DMS79 (cell line): ENCODE measurements at places on chromosomes 11 and 22.

GRCh38 chr11:67082071-67082791 is 25.6 kb downstream of the RHOD start:
- peak; percentile 26 for DNase-seq

DNA sequence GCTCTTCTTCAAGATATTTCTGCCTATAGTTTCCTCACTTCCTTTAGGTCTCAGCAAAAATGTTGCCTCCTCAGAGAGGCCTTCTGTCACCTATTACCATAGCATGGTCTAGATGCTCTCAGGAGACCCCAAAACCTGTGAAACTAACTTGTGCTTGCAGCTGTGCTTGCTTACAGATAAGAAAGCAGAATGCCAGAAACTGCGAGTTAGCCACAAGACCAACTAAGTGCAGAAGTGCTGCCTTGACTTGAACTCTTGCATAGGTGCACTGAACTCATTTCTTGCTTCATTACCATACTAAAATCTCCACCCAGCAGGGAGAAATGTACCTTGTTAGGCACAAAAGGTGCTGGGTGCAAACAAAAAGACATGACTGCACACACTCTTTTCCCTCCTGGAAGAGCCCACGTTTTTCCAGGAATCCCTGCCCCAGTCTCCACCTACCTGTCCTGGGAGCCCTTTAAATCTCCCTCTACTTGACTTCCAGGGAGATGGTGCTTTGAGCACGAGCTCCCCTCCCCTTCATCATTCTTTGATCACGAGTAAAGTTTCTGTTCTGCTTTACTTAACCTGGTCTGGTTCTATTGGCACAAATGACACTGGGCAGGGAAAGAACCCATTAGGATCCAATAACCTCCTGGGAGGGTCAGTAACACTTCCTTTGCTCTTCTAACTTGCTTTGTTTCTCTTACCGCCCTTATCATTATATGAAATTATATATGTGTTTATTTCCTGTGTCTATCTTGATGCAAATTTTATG is 137.7 kb upstream of the DDI1 start:
- no peak for DNase-seq

- DNase-seq = no peak
Observed at GRCh38 chr11:124602193-124602592, 9.0 kb upstream of the PANX3 start.

DNA sequence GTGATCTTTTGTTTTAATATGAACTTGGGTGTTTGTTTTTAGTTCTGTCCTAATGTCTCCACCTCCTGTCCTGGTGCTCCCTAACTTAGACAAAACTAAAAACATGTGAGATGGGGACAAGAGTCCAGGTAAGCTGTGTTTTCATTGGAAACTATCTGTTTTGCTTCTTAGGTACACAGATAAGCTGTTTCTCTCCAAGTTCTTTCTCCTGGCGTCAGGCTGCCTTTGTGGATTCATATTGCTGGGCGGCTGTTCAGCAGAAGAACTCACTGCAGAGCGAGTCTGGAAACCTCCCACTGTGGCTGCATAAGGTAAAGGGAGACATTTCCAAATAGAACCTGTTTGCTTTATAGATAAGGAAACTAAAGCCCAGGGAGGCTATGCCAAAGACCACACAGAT is 24.7 kb downstream of the PANX1 start:
- DNase-seq = no peak

GRCh38 chr11:96189351-96189750 is 153.6 kb downstream of the MAML2 start:
- DNase-seq = no peak

- no peak for DNase-seq
Observed at GRCh38 chr11:73397468-73398131, 21.4 kb downstream of the RELT start.

DNA sequence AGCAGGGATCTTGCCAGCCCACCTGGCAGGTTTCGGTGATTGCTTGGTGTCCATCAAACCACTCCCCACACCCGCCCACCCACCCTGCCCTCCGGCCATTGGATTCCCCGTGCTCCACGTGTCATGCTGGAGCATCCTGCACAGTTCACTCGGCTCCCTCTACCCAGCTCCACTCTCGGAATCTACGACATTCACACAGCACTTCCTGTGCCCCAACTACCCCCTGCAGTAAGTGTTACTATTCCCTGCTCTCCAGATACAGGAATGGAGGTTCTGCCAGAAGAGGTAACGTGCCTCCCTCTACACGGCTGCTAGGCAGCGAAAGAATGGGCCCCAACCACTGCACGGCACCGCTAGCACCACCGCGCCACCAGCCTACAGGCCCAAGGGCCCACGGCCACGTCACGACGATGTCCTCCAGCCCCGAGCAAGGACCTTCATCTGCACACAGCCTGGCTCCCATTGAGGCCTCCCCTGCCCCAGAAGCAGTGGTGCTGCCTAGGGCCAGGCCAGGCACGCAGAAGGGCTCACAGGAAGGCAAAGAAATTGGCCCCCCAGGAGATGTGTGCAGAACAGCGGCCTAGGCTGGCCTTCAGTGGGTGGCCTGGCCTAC is 27.6 kb downstream of the WNT7B start:
- no peak for DNase-seq

GRCh38 chr11:117906126-117906525 is 23.1 kb downstream of the TMPRSS13 start:
- no peak for DNase-seq

GRCh38 chr22:29394931-29395581 is 6.7 kb upstream of the AP1B1 start:
- DNase-seq = no peak

- no peak for DNase-seq
Observed at GRCh38 chr22:23359583-23360123, 179.3 kb downstream of the BCR start.

- DNase-seq = no peak
Observed at GRCh38 chr22:31046539-31047226, 34.4 kb upstream of the SMTN start.

DNA sequence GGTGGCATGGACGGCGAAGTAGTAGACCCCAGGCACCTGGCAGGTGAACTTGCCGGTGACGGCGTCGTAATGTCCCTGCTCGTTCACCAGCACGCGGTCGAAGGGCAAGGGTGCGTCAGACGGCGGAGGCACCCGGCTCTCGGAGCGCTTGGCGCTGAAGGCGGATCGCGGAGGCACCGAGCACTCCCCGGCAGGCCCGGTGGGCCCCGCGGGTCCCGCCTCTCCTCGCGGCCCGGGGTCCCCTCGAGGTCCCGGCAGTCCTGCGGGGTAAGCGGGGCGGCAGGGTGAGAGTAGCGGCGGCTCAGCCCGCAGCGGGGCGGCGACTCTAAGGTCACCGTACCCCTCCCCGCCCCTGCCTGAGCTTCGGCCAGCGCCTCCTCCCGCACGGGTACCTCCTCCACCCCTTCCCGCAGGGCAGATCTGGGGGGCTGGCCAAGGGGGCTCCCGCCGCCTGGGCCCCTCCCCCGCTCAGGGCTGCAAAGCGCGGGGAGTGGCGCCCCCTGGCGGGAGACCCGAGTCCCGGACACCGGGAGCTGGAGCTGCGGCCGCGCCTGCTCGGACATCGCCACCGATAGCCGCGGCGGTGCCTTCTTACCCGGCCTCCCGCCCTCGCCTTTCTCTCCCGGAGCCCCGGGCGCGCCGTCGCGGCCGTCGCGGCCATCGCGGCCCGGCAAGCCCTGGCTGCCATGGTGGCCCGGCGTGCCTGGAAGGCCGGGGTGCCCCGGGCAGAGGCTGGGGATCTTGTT is 921 bp downstream of the C1QTNF5 start:
- no peak for DNase-seq

DNA sequence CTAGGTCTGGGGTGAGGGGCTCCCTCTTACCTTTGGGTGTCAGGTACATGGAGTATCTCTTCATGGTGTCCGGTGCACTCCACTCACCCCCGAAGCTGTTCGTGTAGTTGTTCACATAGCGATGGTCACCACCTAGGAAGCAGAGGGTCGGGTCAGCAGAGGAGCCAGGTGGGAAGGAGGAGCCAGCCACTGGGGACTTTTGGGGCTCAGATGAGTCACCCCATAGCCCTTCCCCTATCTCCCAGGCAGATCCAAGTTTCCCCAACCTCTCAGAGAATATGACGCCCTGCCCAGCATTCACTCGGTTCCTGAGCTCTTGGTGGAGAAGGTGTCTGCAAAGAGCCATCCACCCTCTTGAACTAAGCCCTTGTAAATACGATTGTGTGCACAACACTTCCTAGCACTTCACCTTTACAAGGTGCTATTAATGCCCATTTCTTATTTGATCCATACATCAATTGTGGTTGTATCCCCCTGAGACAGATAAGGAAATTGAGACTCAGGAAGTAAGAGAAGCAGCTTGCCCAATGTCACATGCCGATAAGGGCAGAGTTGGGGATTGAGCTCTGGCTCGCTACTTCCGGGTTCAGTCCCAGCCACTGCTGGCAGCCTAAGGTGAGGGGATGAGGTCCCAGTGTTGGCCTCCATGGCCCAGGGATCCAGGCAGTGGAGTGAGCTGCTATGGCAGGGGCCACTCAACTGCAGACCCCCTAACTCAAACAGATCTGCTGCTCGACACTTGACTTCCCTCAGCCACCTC is 14.8 kb downstream of the TRIM29 start:
- peak; percentile 29 for DNase-seq

DNA sequence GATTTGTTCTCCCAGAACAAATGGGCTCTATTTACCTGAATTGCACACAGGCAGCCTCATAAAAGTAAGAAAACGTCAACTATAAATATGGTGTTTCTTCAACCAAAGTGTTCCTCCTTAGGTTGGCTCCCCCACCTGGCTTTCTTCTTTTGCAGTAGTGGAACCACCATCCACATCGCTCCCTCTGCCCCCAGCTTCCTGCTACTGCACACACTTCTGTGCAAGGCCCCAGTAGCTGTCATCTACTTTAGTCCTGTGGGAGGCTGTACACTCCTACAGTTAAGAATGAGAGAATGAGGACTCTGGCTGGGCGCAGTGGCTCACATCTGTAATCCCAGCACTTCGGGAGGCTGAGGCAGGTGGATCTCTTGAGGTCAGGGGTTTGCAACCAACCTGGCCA is 89.5 kb downstream of the BMAL1 start:
- DNase-seq = no peak

- no peak for DNase-seq
Observed at GRCh38 chr11:6538945-6539344, 41.9 kb downstream of the DNHD1 start.

DNA sequence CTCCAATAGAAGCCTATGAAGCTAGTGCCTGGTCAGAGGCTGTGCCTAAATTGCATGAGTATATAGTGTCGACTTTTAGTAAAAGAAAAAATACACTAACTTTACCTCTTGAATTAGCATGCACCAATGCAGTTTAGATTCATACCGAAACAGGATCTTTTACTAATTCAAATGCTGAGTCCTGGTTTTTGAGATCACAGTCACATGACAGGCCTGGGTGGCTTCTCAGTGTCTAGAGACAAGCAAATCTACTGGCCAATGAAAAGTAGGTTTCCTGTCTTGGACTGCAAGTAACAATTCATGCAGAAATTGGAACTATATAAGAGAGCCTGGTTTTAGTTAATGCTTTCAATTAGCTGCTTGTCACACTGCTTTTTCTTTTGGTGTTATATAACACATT is 7.2 kb downstream of the ARHGEF12 start:
- no peak for DNase-seq

DNA sequence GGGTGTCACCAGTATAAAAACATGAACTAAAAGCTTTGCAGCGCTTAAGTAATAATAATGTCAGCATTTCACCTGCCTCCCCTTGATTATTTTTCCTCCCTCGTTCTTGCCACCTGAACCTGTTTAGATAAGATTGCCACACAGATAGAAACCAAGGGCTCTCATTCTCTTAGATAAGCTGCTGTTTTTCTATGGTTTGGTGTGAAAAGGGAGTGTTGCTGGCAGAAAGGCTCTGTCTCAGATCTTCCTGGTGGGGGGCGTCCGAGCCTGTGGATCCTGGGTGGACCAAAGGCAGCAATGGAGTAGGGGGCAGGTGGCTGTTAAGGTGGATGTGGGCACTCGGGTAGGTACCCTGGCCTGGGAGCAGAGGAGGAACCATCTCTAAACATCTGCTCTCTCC is 147.5 kb downstream of the ST3GAL4 start:
- no peak for DNase-seq

GRCh38 chr11:111472228-111472627 is 40.0 kb downstream of the BTG4 start:
- DNase-seq = no peak

DNA sequence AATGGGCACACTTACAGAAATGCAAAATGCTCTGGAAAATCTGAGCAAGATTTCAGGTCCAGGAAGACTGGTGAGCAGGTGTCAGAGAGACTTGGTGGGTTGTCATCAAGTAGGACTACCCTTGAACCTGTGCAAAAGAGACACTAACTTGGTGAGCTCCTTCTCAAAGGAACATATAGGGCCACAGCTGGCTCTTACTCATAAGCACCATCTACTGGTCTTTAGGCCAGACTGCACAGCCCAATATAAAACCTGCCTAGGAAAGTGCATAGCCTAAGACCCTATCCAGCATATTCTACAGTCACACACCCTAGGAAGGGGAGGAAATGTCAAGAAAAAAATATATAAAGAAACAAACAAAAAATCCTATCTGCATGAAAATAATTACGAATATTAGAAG is 18.2 kb upstream of the OR10W1 start:
- no peak for DNase-seq

DNA sequence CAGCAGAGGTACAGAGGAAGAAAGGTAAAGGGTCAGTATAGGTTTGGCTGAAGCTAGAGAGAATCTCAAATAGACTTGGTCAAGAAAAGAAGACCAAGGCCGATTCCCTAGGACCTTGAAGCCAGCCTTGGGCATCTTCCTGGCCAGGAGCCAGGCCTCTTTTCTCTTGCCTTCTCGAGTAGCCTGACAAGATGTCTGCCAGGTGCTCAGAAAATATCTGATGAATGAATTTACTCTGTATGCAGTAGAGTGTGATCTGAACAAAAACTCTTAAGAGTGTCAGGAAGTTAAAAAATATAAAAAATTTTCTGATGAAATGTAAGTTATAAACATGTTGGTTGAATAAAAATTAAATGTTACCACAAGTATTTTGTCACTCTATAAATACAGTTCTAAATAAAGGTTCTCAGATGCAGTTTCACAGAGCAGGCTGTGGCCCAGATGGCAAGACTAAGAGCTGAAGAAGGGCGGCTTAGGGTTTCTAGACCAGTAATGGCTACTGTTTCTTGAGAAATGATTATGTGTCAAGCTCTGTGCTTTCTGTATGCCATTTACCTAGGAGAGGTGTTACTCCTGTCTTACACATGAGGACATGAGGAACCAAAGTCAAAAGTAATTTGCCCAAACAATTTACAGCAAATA is 98.1 kb downstream of the ATXN10 start:
- no peak for DNase-seq

GRCh38 chr22:47592791-47593190 is 830.3 kb downstream of the TBC1D22A start:
- DNase-seq = no peak
